ENCODE measurements at places on chromosomes 13 and 19.

DNA sequence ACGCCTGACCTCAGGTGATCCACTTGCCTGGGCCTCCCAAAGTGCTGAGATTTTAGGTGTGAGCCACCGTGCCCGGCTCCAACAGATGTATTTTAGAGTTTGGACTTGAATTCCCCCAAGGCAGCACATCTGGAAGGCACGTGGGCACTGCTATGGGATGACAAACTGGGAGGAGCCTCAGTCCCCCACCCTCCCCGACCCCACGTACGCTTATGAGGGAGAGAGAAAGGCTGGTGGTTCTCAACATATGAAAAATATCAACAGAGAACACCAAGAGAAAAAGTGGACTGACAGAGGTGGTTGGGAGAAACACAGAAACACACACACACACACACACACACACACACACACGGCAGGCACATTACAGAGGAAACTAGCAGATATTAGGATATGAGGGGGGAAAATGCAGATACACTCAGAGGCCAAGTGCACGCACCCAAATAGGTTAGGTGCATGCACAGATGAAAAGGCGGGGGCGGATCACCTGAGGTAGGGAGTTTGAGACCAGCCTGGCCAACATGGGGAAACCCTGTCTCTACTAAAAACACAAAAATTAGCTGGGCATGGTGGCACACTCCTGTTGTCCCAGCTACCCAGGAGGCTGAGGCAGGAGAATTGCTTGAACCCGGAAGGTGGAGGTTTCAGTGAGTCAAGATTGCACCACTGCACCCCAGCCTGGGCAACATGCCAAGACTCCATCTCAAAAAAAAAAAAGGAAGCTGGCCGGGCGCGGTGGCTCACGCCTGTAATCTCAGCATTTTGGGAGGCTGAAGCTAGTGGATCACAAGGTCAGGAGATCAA lies 3.2 kb downstream of the STX10 start:
- no peak for DNase-seq

DNA sequence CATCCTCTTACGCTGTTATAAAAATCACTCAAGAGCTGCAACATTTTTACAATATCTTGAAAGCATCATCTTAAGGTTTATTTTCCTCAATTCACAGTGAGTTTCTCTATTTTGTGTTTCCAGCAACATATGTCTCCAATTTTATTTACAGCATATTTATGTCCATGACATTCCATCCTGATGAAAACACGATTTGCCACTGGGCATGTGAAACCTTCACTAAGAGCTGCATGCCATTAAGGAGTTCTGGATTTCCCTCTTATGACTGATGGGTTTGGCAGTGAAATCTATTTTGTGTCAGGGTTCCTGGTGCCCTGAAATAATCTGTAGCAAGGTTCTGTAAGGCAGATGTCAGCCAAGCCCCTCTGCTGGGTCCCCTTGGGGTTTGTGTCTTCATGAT lies 527.6 kb upstream of the KLF12 start:
- DNase-seq = no peak

DNA sequence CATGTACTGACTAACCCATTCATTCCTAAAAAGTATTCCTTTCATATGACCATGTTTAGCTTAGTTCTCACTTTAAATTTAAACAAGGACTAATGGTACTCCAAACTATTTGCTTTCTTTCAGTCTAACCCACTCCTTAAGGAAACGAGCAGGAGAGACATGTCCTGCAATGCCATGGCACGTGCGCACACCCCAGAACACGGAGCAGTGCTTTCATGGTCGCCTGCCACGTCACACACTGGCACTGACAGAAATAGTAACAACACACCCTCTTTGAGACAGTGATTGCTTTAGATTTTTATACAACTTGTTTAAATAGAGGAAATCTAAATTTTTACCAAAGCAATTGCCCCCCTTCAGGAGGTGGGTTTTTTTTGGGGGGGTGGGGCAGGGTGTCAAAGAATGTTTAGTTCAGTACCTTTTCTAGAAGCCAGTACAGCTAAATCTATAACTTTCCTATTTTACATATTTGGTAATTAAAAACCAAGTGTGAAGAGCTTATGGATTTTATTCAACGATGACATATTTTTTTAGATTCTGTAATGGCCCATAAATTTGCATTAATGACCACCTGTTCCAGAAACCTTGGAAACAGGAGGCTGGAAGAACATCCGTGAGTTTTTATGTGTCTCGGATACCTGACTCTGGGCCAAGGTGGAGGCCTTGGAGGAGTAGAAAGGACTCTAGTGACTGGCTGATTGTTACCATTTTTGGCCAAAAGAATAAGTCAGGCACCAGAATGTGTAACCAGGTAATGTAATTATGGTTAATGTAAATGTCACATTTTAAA lies 247.1 kb downstream of the DCT start:
- DNase-seq = no peak

DNA sequence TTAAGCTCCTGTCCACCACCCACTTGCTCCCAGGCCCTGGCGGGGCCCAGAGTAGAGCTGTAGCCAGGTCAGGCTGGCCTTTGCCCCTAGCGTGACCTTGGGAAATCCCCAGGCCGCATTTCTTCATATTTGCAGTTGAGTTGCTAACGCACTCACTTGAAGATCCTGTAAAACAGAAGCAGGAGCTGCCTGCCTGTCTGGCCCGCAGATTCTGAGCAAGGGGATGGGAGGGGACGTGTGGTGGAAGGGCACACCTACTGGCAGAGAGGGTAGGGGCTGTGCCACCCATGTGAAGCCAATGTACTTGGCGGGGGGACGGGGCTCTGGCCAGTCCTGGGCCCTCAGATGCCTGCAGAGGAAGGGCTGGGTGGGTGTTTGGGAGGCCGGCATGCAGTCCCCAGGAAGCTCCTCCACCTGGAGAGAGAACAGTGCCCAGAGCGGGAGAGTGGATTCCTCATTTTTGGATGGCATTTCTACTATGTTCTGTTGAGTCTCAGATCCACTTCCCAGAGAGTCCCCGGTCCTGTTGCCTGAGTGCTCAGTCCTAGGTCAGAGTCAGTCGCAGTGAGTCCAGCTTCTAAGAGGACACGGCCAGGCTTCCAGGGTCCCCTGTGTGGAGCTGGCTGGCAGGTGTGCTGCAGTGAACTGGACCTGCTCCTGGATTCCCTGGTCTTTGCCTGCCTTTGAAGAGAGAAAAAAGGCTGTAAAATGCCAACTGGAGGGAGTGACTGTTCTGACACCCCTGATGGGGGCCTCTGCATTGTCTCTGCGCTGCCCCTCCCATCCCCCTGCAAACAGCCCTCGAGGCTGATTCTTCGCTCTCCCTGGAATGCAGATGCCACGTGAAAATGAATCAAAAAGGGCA lies 62.9 kb downstream of the GGACT start:
- DNase-seq = no peak

GRCh38 chr19:5954293-5954692 lies 23.6 kb downstream of the RANBP3 start:
- DNase-seq = no peak

- DNase-seq = no peak
Measured at GRCh38 chr13:109790086-109790485, 3.7 kb upstream of the IRS2 start.

GRCh38 chr13:109817591-109818535 lies 31.5 kb upstream of the IRS2 start:
- no peak for DNase-seq

DNA sequence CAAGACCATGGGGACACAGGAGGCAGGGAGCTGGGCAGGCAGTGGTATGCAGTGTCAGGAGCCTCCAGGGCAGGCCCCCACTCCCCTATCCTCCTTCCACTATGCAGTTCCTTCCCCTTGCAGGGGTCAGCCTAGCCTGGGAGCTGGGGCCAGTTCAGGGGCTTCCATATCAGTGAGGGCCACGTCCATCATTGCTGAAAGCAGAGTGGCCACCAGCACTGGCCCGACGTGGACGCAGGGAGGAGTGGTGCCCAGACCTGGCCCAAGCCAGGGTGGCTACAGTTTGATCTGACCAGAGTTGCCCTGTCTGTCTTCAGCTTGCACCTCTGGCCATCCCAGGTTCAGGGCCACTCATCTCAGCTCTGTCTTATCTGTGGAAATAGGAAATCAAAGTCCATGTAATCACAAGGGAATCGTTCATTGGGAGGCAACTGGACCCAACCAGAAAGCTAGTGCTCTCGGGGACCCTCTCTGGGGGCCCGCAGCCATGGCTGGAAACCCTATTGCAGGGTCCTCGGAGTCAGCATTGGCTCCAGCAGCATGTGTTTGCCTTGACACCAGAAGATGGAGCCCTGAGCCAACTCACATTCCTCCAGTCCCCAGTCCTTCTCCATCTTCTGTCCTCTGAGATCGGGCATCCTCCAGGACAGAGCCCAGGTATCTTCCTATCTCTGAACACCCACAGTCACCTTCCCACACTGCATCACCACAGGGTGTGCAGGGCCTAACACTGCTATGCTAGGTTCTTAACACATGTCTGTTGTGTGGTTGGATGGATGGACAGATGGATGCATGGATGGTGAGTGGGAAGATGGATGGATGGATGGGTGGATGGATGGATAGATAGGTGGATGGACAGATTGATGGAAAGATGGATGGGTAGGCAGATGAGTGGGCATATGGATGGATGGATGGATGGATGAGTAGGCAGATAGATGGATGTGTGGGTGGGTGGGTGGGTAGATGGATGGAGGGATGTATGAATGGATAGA lies 75.7 kb upstream of the KCTD15 start:
- DNase-seq = no peak

- DNase-seq = no peak
Measured at GRCh38 chr13:48653472-48653939, at the start of gene CYSLTR2. TSS of gene CYSLTR2 (plus strand) at chr13:48653929. CDS start at chr13:48706818, 52,889 bp downstream.

DNA sequence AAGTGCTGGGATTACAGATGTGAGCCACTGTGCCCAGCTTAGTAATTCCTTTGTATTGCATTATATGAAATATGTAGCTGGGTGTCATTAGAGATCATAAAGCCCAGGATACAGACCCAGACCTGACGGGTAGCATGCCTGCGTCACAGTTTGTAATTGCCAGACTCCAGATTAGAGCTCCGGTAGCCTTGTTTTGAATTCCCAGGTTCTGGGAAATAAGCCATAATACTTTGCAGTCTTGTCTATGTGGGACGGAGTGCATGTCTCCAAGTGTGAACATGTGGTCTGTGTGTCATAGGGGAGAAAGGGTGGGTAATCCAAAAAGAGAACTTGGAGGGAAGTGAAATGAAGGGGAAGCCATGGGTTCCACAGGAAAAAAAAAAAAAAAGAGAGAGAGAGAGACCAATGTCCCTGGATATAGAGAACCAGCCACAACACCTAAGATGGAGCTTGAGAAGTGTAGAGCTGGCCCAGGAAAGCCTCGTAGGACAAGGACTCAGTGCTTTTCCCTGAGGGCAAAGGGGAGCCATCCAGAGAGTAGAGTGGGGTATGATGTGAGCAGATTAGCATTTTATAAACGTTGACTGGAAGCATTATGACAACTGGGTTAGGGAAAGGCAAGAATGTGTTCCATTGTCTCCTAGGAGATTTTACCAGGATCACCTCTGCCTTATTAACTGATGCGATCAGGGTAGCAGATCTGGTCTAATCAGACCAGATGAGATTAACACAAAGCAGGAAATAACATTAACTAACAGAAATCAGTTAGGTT lies 2.6 kb downstream of the ZSCAN4 start:
- no peak for DNase-seq

DNA sequence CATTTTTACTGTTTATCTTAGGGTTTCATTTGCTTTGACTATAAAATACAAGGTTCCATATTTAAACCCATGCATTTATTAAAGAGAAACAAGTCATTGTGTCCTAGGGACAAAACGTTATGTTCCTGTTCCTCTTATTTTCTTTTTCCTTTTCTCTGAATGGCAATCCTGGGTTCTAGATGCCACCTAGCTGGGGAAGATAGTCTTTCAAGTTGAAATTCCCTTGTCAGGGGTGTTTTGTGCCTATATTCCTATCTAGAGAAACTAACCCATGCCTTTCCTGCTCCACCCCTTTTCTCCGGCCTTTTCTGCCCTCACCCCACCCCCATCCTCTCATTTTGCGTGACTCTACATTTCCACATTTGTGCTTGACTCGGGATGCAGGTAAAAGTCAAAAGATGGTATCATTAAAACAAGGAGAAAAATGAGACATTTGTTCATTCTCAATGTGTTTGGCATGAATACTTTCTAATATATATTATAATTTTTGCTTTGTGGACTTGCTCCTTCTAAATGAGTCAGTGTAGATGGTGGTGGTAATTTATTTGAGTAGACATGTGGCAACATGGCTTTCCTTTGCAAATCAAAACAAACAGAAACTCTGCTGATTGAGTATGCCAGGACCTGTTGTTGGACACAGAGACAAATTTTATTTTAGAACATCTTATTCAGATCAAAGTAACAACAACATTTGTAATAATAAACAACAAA lies 26.8 kb upstream of the STARD13 start:
- DNase-seq = no peak

DNA sequence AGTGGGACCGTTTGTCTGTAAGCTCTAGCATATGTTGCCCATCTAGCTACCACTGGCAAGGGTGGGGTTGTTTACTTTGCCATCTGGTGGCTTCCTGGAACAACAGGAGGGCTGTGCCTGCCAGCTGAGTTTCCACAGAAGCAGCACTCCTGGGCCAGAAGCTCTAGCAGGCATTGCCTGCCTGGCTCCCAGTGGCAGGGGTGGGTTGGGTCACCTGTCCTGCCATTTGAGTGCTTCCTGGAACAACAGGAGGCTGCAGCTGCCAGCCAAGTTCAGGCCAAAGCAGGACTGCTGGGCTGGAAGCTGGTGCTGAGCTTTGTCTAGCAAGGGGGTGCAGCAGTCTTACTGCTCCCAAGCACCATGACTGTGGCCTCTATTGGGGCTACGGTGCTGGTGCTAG lies 239.7 kb downstream of the MTUS2 start:
- DNase-seq = no peak
